ENCODE measurements at places on chromosomes 1 and 21.
A peak's percentile ranks its signal among the peaks of the same experiment; 100 is the strongest.

DNA sequence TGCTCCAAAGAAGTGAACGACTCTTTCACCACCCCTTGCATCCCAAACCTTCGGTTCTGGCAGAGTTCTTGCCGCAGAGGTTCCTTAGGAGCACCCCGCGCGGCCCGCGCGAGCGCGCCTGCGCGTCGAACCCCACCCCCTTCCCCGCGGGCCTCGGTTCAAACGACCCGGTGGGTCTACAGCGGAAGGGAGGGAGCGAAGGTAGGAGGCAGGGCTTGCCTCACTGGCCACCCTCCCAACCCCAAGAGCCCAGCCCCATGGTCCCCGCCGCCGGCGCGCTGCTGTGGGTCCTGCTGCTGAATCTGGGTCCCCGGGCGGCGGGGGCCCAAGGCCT, at the start of gene C1orf56:
Gene C1orf56 (plus strand): TSS at position 161 of the 334 bp plus-strand sequence. CDS start 97 bp downstream, at position 258.
- peak within 1 kb of the TSS; percentile 79 for H3K4me3 ChIP-seq
- peaks cover 5% of the 10 kb centered on the region for H3K36me3 ChIP-seq
- peak; percentile 74 for DNase-seq
- H3K27ac ChIP-seq = peak within 1 kb of the TSS; percentile 92

DNA sequence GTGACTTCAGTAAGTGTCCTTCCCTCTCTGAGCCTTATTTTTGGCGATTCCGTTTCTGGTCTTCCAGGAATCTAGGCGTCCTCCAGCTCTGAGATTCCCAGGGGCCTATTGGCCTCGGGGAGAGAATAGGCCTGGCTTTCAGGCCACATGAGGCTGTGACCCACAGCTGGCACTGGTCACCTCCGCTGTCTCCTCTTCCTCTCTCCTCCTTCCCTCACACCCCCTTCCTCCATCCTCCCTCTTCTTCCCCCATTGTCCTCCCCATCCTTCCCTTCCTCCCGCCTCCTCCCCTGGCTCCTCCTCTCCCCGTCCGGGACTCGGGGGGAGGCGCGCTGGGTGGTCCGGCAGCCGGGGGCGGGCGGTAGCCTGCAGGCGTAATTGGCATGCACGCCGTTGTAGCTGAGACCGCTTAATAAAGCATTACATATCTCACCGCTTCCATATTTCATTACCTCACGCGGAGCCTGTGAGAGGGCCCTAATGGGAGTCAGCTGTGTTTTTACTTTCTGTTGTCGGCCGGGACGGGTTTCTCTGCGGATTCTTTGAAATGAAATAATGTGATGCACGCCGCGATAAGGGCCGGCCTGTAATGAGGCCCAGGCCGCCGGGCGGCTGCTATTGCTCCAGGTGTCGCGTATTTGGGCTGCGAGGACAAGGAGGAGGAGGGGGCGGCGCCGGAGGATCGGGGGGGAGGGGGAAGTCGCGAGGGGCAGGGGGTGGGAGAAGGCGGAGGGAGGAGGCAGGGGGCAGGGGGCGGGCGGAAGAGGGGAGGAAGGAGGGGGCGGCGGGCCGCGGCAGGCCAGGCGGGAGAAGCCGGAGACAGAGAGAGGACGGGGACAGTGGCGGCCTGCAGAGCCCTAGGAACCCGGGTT, 95.3 kb downstream of the FOXD2 start:
- H3K4me3 ChIP-seq = peak overlapping the region; percentile 55
- peak overlapping the region; percentile 30 for H3K27ac ChIP-seq
- no peaks in the 10 kb centered on the region for H3K27me3 ChIP-seq
- peaks cover 29% of the 10 kb centered on the region for H3K4me1 ChIP-seq
- H3K36me3 ChIP-seq = no peaks in the 10 kb centered on the region

DNA sequence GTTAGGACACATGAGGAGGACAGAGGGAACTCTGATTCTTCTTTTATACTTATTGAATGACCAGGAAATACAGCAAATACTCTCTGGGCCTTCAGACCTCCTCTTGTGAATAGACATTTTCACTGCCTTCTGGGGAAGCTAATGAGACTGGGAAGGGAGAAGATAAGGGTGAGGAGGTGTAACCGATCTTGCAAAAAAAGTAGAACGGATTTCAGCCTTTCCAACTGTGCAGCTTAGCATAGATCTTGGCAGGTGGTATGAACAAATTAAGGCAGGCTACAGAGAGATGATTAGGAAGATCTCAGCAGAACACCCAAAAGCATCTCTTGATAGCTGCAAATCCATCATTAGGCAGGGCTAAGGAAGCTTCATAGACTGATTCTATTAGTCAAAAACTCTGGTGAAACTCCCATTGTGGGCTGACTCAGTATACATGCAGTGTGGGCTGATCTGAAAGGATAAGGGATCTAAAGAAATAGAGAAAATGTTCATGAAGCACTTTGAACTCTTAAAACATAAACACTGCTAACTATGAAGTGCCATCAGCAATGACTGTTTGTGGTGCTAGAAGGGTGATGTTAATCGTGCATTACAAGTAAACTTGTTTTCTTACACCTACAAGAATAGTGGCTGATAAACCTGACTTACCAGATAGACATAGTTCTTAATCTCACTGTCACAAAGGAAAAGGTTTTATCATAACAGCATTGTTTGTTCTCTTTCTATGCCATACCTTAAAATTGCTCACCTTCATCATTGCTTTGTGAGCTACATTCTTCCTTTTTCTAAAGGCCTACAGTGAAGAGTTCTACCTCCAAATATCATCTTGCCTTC, 85.5 kb upstream of the PALMD start:
- H3K27me3 ChIP-seq = no peaks in the 10 kb centered on the region
- no peaks in the 10 kb centered on the region for H3K4me1 ChIP-seq
- H3K36me3 ChIP-seq = no peaks in the 10 kb centered on the region
- no peak overlapping the region for H3K4me3 ChIP-seq
- DNase-seq = no peak

DNA sequence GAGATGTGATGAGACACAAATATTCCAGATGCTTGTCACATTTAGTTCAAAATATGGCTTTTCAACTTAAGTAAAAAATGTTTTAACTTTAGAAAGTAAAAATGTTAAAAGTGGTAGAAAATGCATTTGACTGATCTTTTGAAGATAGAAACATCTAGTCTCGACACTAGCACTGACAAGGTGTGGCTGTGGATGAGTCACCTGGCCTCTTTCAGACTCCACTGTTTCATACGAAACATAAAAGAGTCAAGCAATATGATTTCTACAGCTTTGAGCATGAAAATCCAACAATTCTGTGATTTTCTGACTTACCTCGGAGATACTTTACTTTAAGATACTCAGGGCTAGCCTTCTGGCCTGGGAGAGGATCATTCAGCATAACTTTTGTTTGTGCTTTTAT, 47.7 kb downstream of the TTC13 start:
- H3K27ac ChIP-seq = no peak overlapping the region
- H3K27me3 ChIP-seq = no peaks in the 10 kb centered on the region
- no peaks in the 10 kb centered on the region for H3K4me1 ChIP-seq
- peaks cover 69% of the 10 kb centered on the region for H3K36me3 ChIP-seq

DNA sequence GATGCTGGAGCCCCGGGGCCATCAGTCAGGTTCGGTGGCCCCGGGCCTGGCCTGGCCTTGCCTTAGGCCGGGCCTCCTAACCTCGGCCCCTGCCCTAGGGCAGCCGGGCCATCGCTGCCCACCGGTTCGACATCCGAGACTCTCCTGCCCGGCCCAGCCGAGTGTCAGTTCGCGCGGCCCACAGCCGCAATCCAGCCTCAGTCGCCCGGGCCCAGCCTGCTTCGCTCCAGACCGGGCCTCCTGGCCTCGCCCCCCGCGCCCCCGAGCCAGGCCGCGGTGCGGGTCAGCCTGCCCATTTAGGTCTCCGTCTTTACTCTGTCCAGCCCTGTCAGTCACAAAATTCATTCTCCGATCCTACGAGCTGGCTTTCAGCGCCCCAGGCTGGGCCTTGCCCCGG, 777 bp downstream of the LRRC41 start:
- peaks cover 4% of the 10 kb centered on the region for H3K36me3 ChIP-seq
- peak overlapping the region; percentile 93 for H3K27ac ChIP-seq
- peak; percentile 72 for DNase-seq
- H3K4me3 ChIP-seq = peak overlapping the region; percentile 93

- no peak for DNase-seq
- H3K36me3 ChIP-seq = peaks cover 53% of the 10 kb centered on the region
- H3K4me1 ChIP-seq = peaks cover 3% of the 10 kb centered on the region
- no peak overlapping the region for H3K27ac ChIP-seq
Measured at GRCh38 chr1:89686520-89686919, 53.6 kb downstream of the LRRC8C start.

GRCh38 chr1:195664628-195665027, 943.6 kb downstream of the KCNT2 start:
- no peaks in the 10 kb centered on the region for H3K4me1 ChIP-seq
- no peak for DNase-seq
- H3K27ac ChIP-seq = no peak overlapping the region
- no peaks in the 10 kb centered on the region for H3K36me3 ChIP-seq
- no peaks in the 10 kb centered on the region for H3K27me3 ChIP-seq
- no peak overlapping the region for H3K4me3 ChIP-seq

DNA sequence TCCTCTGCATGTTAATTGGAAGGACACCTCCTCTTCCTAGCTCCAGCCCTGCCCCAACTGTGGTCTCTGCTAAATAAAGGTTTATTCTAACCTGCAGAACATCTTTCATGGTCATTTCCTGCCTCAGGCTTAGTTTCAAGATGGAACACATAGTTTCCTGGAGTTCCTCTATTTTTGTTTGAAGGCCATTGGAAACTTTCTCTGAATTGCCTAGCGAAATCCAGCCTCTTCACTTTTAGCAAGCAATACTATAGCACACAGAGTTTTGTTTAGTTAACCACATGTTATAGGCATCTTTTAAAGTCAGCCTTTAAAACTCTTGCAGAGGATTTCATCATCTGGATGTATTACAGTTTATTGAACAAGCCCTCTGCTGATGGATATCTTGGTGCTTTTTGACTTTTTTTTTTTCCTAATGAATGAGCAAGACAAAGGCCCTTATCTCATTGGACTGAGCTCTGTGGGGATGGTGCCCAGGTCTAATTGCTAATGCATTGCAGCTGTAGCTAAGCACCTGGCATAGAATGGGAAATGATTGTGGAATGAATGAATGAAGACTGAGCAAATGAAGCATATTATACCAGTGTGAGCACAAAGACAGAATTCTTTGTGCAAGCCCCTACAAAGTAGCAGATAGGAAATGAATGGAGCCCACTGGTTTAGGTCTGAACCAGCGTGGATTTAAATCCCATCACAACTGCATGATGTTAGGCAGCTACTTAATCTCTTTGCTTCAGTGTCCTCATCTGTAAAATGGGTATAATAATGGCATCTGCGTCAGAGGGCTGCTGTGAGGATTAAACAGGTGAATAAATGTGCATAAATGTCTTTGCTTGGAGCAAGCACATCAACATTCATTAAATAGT, 641 bp upstream of the CFAP107 start:
- no peak for DNase-seq
- no peak overlapping the region for H3K4me3 ChIP-seq
- H3K36me3 ChIP-seq = no peaks in the 10 kb centered on the region
- H3K4me1 ChIP-seq = no peaks in the 10 kb centered on the region
- no peak overlapping the region for H3K27ac ChIP-seq

- H3K36me3 ChIP-seq = no peaks in the 10 kb centered on the region
- no peak overlapping the region for H3K27ac ChIP-seq
- no peaks in the 10 kb centered on the region for H3K4me1 ChIP-seq
- H3K4me3 ChIP-seq = no peak overlapping the region
- H3K27me3 ChIP-seq = no peaks in the 10 kb centered on the region
Measured at GRCh38 chr1:81129366-81129765, 671.4 kb upstream of the ADGRL2 start.

DNA sequence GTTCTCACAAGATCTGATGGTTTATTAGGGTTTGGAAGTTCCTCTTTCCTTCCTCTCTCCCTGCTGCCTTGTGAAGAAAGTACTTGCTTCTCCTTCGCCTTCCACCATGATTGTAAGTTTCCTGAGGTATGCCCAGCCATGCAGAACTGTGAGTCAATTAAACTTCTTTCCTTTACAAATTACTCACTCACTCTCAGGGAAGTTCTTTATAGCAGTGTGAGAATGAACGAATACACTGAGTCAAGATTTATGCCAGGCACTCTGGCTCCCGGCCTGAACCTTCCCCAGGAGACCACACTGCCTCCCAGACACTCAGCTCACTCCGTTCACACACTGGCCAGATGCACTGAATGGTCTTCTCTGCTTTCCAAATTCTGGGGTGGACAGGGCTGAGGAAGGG, 308.3 kb upstream of the AJAP1 start:
- H3K36me3 ChIP-seq = no peaks in the 10 kb centered on the region
- no peak for DNase-seq
- H3K27me3 ChIP-seq = no peaks in the 10 kb centered on the region
- H3K4me3 ChIP-seq = no peak overlapping the region
- H3K27ac ChIP-seq = no peak overlapping the region

DNA sequence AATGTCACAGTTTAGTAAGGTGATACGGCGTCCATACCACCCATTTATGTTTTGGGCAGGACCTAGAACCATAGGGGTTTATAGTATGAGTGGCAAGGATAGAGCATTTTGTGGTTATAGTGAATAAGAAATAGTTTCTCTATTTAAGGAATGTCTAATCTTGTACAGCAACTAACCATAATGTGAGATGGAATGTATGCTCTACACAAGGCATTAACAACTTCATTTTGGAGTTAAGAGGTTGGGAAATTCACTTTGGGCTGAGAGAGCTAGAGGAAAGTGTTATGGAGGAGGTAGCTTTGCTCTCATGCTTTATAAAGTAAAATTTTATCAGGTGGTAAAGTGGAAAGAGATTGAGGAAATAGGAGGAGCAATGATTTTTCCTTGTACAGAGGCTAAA, 3.0 kb upstream of the MCL1 start:
- H3K27ac ChIP-seq = no peak overlapping the region
- peaks cover 3% of the 10 kb centered on the region for H3K36me3 ChIP-seq
- no peaks in the 10 kb centered on the region for H3K4me1 ChIP-seq
- no peaks in the 10 kb centered on the region for H3K27me3 ChIP-seq
- DNase-seq = no peak
